Spinal cord (tissue), 10 donors: ENCODE measurements at places on chromosomes 1 and 21.

DNA sequence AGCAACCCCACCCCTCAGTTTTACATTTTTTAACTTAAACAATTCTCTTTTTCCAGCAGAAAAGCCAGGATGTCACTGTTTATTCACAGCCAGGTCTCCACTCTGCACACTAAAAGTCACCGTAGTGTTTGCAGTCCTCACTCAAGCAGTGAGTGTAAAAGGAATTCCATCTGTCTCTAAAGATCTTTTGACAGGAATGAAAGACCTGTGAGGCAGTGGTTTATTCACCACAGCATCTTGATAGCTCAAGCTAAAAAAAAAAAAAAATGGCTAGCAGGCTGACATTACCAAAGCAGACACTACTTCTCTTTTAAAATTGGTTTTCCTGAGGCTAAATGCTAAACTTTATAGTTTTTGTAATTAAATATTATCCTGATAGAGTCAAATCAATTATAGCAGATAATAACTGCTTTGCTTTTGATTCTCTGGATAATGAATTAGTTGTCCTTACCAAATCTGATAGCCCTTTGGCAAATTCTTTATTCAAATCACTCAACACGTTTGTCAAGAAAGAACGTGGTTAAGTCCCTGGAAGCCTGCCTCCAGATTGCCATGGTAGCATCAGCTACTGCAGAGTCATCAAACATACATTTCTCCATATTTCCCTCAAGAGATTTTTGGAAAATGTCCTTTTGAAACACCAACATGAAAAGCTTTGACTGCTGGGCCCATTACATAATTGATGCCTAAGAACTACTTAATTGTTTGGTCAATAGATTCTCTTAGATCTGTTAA, 22.2 kb upstream of the SLC5A9 start:
- DNase-seq: no peak

- no peak for DNase-seq
Observed at GRCh38 chr21:34880401-34880800, 168.7 kb downstream of the RUNX1 start.

GRCh38 chr1:223052931-223053330, 90.1 kb downstream of the TLR5 start:
- DNase-seq: no peak

- no peak for DNase-seq
Observed at GRCh38 chr21:15283789-15284188, 219.0 kb upstream of the NRIP1 start.

- no peak for DNase-seq
Observed at GRCh38 chr1:1432951-1433803, 2.3 kb upstream of the VWA1 start.

GRCh38 chr1:19610282-19610981, 33.7 kb upstream of the NBL1 start:
- DNase-seq: no peak

GRCh38 chr1:18923756-18924211, 21.4 kb upstream of the ALDH4A1 start:
- DNase-seq: no peak

DNA sequence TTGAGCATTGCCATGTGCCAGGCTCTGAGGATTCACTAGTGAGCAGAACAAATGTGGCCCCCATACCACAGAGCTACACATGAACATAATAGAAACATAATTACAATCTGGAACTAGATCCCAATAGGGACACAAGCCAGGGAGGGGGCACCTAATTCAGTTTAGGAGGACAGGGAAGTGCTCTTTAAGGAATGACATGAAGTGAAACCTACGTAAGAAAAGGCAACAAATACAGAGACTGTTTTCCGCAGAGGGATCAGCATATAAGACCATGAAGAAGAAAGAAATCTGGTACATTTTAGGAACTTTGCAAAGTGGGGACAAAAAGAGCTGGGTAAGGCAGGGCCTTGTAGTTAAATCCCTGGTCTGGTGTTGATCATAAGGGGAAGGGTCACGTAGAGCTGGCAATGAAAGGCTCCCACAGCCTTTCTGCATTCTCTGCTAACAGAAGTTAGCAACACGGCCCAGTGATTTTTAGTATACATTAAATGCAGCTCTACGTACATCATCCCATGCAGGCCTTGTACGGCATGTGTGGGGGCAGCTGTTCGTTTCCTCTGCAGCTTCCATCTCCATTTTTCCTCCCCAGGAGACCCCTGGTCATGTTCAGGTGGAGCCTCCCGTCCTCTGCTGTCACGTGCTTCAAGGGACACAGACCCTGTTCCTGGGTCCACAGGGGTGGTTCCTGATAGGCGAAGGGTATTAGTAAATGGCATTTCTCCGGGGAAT, 26.8 kb upstream of the SLC30A1 start:
- DNase-seq: no peak

DNA sequence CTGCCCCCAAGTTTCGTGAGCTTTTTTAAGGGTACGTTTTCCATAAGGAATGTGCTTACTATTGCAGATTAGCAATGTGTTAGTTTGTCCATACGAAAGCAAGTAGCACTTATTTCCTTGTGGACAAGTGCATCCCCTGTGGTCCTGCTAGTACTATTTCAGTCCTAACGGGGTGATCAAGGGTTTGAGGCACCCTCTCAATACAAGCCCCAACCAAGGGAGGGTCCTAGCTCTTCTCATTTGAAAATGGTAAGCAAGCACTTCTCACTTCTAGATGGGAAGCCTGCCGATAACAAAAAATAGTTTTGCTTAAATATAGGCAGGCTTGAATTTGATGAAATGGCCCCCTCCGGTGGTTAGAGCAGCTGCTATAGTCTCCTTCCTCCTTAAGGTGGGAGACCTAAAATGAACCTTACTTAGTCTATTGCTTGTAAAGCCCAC, 64.0 kb upstream of the HMCN1 start:
- DNase-seq: no peak

DNA sequence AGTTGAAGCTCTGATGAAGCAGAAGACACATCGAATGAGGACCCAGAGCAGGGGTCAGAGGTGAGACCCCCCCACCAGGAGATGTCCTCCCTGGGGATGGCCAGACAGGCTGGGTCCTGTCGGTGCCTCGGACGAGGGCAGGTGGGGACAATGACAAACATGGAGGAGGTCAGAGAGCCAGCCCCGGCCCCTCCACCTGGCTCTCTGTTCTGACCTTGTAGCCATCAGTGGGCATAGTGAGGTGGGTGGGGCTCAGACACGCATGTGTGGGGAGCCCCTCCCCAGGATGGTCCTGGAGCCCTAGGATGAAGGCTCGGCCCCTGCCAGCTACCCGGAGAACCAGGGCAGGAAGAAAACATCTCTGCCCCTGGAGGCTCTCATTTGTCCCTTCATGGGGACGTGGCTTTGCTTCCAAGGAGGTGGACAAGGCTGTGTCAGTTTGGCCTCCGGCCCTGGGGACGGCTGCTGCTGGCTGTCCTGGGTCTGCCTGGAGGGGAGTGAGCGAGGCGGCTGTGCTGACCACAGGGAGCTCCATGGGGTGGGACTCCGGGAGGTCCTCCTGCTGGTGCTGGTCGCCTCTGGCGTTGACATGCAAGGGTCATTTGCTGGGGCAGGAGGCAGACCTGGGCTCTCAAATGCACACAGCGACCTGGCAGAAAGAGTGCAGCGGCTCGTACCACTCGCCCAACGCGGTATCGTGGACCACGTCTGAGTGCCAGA, 2.6 kb downstream of the KRTAP10-6 start:
- DNase-seq: no peak

GRCh38 chr1:21379571-21379970, 60.4 kb upstream of the NBPF3 start:
- DNase-seq: no peak
